Hypothalamus (tissue), 51 donors: ENCODE measurements at places on chromosomes 1 and 21.

GRCh38 chr1:230784163-230784562 is 37.0 kb downstream of the CAPN9 start:
- no peak for DNase-seq

DNA sequence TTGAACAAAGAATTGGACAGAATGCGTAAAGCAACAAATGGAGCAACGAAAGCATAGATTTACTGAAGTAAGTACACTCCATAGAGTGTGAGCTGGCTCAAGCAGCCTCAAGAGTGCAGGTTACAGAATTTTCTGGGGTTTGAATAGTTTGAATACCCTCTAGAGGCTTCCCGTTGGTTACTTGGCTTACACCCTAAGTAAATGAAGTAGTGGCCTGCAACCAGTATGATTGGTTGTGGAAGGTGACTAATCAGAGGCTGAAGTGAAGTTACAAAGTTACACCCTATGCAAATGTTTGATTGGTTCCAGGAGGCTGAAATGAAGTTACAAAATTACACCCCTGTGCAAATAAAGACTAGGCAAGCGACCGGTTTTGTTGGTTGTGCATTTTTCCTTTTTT is 10.9 kb downstream of the TCEANC2 start:
- no peak for DNase-seq

DNA sequence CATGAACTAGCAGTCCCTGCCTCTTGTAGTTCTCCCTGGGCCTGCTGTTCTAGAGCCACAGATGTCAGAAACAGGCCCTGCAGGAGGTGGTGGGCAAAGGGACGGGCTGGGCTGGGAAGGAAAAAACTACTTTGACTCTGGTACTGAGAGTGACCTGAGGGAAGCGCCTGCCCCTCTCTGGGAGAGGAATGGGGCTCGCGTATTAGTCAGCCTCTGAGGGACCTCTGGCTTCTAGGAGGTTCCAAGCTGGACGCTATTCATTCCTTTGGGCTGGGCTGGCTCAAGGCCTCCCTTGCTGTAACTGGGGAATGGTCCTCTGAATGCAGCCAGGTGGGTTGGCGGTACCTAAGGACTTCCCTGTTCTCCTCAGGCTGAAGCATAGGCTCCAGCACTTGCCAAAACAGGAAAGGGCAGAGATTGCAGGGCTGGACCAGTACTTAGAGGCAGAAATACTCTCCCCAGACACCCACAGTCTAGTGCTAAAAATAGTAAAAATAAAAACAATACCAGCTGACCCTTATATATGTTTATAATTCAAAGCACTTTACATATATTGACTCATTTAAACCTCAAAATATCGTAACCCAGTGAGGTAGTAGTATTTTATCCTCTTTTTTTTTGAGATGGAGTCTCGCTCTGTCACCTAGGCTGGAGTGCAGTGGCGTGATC is 7.1 kb downstream of the POMGNT1 start:
- DNase-seq, result no peak

DNA sequence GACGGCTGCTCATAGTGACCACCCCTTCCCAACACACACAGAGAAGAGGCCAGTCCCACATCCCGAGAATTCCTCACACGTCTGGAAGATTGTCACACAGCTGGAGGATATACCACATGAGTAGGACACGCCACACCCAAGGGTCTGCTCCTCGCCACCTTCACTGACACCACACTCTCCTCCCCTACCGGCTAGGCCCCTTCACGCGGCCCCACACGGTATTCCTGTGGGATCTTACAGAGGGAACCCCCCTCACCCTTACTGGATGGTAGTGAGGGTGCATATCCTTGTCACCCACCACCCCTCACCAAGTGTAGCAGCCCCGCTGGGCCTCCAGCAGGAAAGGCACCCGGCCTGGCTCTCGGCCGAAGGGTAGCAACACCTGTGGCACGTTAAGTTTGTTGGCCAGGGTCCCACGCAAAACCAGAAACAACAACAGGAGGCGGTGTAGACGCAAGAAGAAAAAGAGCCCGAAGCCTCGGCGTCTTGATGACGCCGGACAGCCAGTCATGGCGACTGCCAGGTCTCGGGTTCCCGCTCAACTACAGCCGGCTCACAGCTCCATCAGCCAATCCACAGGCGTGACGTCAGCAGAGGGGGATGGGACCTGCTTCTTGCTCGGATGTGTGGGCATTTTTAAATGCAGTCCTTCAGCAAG is at the start of gene NUP210L:
TSS of gene NUP210L (minus strand) at position 540 of the 658 bp plus-strand sequence.
- no peak for DNase-seq

GRCh38 chr1:100736324-100736723 is 16.8 kb downstream of the VCAM1 start:
- no peak for DNase-seq

- no peak for DNase-seq
Measured at GRCh38 chr1:66523562-66523961, 10.4 kb upstream of the SGIP1 start.
